T-cell (primary cell): ENCODE measurements at places on chromosomes 7 and 10.

DNA sequence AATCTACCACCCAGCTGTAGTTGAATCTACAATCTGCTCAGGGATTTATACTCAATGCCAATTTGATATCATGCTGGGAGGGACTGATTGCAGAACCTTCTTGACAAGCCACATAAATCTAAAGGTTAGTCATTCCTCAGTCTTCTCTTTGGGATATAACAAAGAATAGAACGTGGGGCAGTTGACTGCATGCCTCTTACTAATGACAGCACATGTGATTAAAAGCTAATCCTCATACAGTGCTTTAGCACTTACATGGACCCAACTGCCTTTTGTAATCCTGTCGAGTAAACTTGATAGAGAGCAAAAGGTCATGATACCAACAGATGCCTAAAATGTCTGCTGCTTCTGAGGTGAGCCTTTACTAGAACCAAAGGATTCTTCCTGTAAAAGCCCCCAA, 12.3 kb downstream of the KLHL7 start:
- DNase-seq = no peak

DNA sequence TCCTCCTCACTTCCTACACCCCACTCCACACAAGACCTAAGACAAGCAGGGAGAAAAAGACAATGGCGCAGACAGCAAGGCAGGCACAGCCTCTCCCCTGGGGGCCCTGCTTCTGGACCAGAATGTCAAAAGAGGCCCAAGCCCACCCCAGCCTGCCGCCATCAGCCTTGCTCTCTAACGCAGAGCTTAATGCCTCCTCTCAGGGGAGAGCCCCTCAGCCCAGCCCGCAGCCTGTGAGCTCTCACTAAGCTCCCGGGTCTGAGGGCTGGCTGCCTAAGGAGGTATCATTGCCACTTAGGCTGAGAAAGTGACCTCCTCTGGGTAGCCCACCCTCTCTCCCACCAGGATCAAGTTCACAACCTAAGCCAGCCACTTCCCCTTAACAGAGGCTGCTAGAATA, 16.7 kb downstream of the SLIT1 start:
- DNase-seq = no peak

DNA sequence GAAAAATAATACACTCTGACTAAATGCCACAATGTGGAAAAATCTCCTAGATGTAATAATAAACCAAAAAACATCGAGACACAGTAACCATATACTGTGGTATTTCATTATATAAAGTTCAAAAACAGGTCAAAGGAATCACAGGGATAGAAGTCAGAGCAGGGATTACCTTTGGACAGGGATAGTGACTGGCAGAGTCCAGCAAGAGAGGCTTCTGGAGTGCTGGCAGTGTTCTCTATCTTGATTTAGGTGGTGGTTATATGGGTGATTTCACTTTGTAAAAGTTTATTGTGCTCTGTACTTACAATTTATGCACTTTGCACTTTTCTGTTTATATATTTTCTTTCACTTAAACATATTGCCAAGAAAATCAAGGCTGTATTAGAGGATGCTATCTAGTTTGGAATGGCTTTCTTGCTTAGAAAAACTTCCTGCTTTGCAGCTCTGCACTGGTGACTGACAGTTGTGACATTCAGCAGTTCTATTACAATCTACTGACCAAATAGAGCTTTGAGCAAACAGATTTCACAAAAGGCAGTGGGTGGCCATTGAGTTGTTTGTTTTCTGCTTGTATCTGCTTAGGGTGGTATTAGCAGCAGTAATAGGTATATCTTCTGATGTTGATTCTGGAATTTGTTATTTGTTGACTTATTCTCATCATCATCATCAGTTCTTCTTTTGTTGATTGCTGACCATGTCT, 263.6 kb upstream of the LRGUK start:
- no peak for DNase-seq

- DNase-seq = no peak
These were observed 583.9 kb downstream of the NXPH1 start for GRCh38 chr7:9017286-9017685.

- no peak for DNase-seq
These were observed 29.1 kb downstream of the NUDCD3 start for GRCh38 chr7:44461387-44461786.
